Fibroblast of skin of abdomen (primary cell): ENCODE measurements at places on chromosomes 11 and 22.

DNA sequence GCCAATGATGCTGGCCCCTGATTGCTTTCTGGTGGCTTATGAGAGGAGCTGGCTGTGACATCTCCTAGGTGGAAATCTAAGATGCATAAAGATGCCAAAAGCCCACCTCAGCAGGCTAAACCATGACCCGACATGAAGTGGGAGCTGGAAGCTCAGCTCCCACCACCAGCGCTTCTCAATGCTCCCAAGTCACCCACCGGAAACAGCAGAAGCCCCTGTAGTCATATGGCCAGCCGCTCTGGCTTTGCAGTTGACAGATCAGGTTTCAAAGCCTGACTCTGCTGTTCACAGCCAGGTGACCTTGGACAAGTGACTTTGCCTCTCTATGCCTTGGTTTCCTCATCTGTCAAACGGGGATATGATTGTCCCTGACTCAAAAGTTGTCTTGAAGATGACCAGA lies 29.1 kb upstream of the ANO1 start:
- no peak for DNase-seq

DNA sequence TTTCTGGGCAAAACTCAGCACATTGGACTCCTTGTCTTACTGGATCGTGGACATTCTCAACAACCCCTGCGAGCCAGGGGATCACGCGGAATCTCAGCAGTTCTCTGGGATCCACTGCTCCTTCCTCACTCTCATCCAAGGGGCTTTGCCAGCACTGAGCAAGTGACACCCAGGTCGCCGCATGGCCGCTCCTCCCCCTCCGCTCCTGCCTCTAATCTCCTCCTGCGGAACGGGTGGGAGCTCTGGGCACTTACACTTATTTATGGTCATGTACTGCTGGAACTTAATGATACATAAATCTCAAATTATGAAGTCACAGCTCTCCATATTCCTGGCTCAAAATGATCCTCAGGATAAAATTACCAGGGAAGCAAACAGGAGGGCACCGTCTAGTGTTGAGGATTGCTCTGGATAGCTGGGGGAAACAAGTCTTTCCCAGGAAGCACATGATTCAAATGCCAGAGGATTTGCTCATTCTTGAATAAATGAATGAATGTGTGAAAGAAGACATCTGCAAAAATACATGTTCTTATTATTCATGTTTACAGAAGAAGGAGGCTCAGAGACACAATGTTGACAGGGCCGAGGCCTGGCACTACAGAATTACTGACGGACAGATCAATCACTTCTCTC lies 1077.3 kb downstream of the TBC1D22A start:
- peak; percentile 71 for DNase-seq

GRCh38 chr22:20256551-20257211 lies 11.4 kb downstream of the RTN4R start:
- no peak for DNase-seq

- DNase-seq, result peak; percentile 78
Observed at GRCh38 chr11:29333993-29334775, 682.6 kb downstream of the KCNA4 start.

GRCh38 chr11:122755409-122755808 lies 82.9 kb upstream of the CRTAM start:
- no peak for DNase-seq

DNA sequence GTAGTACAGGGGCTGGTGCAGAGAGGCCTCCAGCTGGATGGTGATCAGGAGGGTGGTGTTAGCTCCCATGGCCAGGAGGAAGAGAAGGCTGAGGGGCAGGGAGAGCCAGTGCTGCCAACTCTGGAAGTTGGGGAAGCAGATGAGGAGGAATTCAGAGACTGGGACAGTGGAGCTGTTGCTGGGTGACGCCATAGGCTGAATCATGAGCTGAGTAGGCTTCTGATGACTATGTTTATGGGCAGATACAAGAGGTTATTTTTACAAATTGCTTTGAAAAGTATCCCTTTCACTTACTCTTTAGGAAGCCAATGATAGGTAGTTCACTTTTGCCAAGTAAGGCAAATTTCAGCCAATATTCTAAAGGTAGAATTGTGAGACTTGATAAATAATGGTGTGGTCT lies 3.1 kb downstream of the OR56A1 start:
- no peak for DNase-seq

- DNase-seq, result no peak
Observed at GRCh38 chr11:109785198-109785597, 308.0 kb upstream of the ZC3H12C start.

- DNase-seq, result no peak
Observed at GRCh38 chr11:128498721-128499245, 88.6 kb downstream of the ETS1 start.

DNA sequence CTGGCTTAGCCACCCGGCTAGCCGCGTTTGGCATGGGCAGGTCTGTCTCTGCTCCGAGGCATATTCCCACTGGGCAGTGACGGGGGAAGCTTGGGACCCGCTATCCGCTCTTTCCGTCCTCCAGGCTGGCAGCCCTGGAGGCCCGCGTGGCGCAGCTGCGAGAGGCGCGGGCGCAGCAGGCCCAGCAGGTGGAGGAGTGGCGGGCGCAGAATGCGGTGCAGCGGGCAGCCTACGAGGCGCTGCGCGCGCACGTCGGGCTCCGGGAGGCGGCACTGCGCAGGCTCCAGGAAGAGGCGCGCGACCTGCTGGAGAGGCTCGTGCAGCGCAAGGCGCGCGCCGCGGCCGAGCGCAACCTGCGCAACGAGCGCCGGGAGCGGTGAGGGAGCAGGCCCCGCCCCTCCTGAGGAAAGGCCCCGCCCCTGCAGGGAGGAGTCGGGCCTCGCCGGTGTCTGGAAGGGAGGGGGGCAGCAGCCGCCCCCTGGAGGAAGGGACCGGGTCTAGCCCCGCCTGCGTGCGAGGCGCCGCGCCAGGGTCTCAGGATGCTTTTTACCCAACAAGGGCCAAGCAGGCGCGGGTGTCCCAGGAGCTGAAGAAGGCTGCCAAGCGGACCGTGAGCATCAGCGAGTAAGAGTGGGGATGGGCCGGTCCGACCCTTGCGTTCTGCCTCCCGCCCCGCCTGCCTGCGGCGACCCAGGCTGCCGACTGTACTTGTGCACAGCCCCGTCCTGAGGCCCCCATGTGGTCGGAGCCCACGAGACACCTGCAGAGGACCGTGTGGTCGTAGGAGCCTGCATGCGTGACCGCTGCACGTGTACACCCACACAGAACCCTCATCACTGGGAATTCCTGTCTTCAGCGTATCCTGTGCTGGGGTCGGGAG lies 7.9 kb downstream of the ATG16L2 start:
- peak; percentile 83 for DNase-seq

DNA sequence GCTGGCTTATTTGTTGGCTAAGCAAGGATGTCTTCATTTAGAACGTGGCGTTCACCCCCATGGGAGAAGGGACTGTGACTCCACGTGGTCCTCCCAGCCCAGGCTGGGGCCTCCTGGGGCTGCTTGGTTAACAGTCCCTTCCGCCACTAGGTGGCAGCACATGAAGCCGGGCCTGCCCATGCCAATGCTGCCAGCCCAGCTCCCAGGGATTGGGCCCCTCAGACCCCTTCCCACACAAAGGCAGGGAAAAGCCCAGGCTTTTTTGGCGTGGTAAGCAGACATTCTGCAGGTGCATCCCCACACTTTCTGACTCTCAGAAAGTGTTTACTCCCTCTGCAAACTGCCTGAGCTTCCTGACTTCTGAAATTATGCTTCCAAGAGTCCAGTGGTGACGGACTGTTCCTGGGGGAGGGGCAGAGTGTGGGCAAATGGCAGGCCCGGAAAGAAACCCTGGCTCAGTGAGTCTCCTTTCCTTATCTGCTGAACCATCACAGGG lies 3.1 kb downstream of the CBX6 start:
- peak; percentile 65 for DNase-seq

- DNase-seq, result no peak
Observed at GRCh38 chr11:133901316-133901715, 55.5 kb downstream of the IGSF9B start.

DNA sequence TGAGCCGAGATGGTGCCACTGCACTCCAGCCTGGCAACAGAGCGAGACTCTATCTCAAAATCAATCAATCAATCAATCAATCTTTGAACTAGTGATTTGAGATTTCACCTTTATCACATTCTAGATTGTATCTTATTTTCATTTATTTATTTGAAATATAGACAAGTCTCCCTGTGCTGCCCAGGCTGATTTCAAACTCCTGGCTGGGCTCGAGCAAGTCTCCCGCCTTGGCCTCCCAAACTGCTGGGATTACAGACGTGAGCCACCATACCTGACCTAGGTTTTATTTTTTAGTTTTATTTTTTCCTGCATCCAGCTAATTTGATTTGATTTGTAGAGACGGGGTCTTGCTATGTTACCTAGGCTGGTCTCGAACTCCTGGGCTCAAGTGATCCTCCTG lies 17.1 kb downstream of the F2 start:
- no peak for DNase-seq

GRCh38 chr22:27905653-27906052 lies 13.4 kb downstream of the PITPNB start:
- DNase-seq, result no peak

DNA sequence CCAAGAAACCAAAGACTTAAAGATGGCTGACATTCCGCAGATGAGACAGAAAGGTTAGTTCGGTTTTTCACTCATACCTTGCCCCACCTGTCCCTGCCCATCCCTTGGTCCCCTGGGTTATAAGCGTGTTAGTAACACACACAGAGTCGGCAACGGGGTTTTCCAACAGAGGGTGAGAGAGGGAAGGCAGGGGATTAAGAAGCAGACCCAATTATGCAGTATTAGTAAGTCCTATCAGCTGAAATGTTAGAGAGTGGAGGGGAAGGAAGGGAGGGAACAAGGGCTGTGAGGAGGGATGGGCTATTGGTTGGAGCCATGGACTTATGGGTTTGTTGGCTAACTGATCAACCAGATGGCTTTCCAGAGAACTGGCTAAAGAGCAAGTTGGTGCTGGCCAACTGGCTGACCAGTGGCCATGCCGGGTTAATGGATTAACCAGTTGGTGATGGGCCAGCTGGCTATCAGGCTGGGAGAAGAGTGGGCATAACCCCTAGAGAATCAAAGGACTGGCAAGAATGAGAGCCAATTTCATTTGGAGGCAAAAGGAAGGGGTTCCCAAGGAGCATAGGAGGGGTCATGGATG lies 45.5 kb downstream of the NRXN2 start:
- no peak for DNase-seq

GRCh38 chr11:57778318-57779037 lies 16.9 kb downstream of the CTNND1 start:
- DNase-seq, result peak; percentile 98

DNA sequence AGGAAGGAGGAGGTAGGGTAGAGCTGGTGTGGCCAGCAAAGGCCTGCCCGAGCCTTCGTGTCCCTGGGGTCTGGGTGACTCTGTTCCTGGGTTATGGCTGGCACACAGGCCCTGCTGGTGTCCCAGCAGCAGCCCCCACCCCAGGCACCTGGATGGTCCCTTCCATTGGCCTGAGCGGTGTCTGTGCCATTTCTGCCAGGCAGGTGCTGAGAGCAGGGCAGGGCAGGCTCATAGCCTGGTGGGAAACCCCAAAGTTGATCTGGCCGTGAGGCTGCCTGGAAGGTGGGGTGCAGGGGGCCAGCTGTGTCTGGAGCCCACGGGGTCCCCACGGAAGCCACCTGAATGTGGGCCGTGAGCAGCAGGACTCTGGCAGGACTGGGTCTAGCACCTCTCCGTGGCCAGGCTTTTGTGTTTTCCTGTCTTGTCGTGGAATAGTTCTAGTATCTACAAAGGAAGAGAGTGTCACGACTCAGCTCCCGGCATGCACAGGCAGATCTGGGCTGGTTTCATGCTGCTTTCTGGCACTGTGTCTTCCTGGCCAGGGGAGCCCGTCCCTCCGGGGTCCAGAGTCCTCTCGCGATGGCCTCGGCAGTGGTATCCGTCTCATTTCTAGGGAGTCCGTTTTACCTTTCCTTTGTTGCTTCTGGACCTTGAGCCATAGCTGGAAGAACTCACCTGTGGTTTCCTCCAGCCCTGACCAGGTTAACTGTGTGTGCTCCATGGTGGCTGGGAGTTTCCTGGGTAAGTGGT lies 83.7 kb downstream of the KCNQ1 start:
- DNase-seq, result no peak

GRCh38 chr11:15704064-15704463 lies 589.3 kb downstream of the INSC start:
- no peak for DNase-seq

DNA sequence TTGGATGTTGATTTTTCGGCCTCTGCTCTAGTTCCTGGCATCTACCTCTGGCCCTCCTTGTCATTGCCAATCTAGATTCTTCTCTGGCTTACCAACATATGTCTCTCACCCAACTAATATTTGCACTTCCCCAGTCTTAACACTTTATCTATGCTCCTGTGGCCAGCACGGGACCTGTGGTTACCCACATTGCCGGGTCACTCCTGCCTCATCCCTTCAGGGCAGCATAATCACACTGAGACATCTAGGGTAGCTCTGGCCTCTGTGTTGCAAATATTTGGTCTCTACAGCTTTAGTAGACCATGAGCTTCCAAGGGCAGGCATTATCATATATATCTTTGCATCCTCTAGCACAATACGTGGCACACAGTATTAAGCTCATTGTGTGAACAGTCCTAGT lies 182.0 kb upstream of the ARHGAP20 start:
- no peak for DNase-seq

GRCh38 chr11:35066783-35067423 lies 72.1 kb upstream of the CD44 start:
- DNase-seq, result no peak

DNA sequence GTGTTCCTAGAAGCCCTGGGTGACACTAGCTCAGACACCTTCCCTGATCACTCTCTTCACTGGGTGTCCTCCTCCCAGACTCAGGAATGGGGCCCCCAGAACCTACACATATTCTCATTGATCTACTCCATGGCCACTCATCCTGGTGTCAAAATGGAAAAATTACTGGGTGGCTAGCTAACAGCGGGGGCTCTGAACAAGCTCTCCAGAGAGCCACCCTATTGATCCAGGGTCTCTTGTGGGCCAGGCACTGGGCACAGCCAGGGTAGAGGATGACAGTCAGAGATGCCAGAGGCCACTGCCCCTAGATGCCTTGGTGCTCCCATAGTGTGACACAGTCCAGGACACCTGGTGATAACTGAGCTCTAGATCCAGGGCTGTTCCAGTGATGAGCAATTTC lies 393.1 kb downstream of the SOX6 start:
- no peak for DNase-seq

DNA sequence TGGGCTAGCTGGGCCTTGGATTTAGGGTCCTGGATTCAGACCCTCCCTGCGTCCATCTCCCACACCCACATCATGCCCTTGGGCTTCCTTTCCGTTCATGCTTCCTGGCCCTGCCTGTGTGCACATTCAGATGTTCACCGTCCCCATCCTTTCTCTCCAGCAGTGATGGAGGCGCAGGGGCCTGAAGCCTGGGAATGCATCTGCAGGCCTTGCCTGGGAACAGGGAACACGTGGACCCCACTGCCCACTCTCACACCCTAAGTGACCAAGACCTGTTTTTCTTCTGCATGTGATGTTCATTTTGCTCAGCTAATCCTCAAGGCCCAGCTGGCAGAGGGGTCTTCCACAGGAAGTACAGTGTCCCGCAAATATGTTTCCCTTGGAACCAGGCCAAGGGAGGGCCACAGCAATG lies 91.6 kb upstream of the PARVA start:
- peak; percentile 40 for DNase-seq

- no peak for DNase-seq
Observed at GRCh38 chr11:98137437-98137836, 883.3 kb upstream of the CNTN5 start.
